ENCODE measurements at places on chromosomes 5 and 9.

- DNase-seq: no peak
Measured at GRCh38 chr9:85892401-85892800, 48.5 kb upstream of the NAA35 start.

DNA sequence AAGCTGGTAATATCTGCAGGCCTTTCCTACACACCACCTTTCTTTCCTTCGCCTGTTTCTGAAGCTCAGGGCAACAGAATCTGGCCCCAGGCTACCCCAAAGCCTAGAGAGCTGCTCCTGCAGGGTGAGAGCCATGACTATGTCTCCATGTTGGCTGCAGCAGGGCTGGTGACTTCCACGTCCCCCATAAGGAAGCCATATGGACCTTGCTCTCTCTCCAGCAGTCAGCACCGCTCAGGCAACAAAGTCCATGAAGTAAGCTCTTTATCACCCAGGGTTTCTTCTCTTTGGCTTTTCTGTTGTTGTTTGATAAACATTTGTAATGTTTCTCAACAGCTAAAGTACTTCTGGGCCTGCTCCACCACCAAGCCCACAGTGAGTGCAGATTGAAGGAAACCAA, 125.2 kb downstream of the SLIT3 start:
- no peak for DNase-seq

DNA sequence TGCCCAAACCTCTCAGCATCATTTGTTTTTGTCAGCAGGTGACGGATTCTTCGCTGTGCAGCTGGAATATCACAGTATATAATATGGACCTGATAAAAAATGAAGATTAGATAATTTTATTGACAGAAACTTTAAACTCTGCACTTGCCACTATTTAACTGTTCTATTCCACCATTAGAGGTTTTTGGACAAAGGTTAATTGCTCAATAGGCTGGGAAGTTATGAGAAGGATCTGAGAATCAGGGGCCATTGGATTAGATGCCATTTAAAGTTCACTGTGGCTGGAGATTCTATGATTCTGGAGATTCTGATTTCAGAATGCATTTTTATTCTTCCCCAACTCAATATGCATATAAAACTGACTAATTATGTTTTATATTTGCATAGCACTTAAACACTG, 59.8 kb upstream of the ANXA1 start:
- no peak for DNase-seq

DNA sequence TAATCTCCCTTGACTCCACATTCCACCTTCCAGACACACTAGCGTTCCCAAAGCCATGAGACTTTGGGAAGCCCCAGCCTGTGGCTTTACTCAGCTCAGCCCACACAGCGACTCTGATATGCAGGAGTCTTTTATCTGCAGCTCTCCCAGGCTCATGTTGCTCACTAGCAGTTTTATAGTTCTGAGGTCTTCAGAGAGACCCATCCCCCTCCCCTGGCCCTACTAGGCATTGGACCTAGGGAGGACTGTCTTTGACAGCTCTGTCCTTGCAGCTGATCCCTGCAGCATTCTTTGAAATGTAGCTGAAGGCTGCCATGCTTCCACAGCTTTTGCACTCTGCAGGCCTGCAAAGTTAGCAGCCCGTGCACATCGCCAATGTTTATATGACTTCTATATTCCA, 19.9 kb upstream of the CYLC2 start:
- DNase-seq: no peak

DNA sequence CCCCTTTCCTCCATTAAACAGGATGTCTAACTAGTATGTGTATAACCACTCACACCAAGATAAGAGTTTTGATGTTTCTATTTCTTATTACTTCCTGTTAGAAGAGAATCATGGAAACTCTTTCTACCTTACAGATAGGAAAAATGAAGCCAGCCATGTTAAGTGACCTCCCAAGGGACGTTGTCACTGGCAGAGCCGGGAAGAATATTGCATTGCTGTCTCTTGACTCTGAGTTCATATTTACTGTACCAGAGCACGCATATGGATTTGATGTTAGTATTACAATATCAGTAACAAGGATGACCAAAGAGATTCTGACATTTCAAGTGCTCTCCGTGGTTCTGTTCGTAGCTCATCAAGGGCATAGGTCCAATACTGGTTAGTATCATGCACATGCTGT, 12.5 kb upstream of the C5orf63 start:
- no peak for DNase-seq

DNA sequence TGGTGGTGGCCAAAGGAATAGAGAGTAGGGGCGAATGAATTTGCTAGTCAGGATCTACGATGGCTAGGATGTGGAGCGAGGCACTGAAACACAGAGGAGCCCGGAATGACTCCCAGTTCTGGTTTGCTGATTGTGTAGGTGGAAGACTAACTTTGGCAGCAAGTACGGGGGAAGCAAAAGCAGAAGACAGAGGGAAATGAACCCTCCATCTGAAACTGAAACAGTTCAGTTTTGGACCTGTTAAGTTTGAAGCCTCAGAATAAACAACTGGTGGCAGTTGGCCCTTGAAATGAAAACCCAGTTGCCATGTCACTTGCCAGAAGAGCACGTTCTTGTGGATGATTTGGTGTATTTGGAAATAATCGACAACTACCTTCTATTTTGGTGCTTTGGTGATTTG, 15.4 kb upstream of the SMIM15 start:
- no peak for DNase-seq
